ENCODE measurements at places on chromosomes 3 and 15.

- DNase-seq = no peak
Measured at GRCh38 chr15:68989541-68990230, 24.8 kb upstream of the NOX5 start.

GRCh38 chr15:78968539-78969271, 23.9 kb upstream of the CTSH start:
- DNase-seq = no peak

DNA sequence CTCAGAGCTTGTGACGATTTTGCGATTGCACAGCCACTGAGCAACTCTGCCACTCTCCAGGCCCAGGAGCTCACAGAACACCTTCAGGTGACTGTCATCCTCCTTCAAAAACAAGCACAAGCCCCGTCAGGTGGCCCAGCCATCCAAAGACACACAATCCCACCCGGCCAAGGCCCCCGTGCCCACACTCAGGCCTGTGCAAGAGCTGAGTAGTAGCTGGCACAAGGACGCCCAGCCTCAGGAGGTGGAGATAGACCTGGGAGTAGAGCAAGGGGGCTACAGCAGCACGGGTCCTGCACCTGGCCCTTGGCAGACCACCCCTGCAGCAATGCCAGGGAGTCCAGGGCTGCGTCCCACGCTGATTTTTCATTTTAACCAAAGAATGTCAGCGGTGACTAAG, 34.6 kb downstream of the MYO5C start:
- no peak for DNase-seq

DNA sequence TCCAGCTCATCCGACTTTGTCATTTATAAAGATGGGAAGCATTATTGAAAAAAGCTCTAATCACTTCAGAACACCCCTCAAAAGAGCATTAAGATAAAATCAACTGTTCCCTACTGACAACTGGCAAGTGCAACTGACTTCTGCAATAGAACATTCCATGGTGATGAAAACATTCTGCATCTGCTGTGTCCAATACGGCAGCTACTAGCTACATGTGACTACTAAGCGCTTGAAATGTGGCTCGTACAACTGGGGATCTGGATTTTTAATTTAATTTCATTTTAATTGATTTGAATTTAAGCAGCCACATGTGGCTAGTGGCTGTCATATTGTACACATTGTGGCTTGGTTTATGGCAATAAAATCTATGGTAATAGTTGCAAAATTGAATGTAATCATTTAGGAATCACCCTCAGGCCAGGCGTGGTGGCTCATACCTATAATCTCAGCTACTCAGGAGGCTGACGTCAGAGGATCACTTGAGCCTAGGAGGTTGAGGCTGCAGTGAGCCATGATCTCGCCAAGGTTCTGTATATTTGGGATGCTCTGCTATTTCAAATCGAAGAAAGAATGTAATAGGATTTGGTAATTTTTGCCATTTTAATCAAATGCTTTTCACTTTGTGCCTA, 390.3 kb downstream of the GABRB3 start:
- DNase-seq = no peak

DNA sequence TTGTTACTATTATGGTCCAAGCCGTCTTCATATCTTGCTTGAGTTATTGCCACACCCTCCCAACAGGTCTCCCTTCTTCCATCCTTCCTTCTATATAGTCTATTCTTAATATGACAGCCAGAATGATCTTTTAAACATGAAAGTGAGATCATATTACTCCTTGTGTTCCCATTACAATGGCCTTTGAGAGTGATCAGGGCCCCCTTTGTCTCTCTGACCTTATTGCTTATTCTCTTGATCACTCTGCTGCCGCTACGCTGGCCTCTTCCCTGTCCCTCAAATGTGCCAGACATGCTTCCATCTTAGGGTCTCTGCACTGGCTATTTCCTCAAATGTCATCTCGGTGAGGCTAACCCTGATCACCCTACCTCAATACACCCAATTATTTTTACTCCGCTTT, 38.1 kb downstream of the UBE2E2 start:
- no peak for DNase-seq

GRCh38 chr3:127771746-127772145, 50.6 kb downstream of the MGLL start:
- DNase-seq = no peak

DNA sequence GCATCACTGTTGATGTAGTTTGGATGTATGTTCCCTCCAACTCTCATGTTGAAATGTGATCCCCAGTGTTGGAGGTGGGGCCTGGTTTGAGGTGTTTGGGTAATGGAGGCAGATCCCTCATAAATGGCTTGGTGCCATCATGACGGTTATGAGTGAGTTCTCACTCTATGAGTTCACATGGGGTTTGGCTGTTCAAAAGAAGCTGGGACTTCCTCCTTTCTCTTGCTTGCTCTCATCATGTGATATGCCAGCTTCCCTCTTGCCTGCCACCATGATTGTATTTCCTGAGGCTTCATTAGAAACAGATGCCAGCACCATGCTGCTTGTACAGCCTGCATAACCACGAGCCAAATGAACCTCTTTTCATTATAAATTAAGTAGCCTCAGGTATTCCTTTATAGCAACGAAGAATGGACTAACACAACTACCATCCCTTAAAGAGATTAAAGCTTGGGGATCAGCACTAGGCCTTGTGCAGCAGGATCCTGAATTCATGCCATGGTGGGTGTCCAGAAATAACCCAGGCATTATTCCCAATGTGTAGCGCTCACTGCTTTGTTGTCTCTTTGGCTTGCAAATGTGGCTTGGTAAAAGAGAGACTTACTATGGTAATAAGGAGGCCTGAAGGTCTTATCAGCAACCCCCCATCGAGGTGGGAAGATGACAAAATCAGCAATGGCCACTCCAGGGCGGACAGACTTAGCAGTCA, 41.9 kb downstream of the NDUFB4 start:
- no peak for DNase-seq

GRCh38 chr3:148269816-148270215, 427.9 kb upstream of the AGTR1 start:
- DNase-seq = no peak

Measured in anterior cingulate cortex (tissue), 58 donors.